ENCODE measurements at places on chromosomes 2 and 18. TPM values are rescaled to one million over a fixed set of nuclear protein-coding genes. Genes with fewer than 3 reads are reported as not detected.

- peak; percentile 59 for DNase-seq
Measured at GRCh38 chr18:8389391-8390340, 219.6 kb upstream of the RAB12 start.

Gene TUBA3D
- 6.2 TPM for total RNA-seq

- DNase-seq, result no peak
Measured at GRCh38 chr18:68462766-68463165, 252.1 kb downstream of the TMX3 start.

DNA sequence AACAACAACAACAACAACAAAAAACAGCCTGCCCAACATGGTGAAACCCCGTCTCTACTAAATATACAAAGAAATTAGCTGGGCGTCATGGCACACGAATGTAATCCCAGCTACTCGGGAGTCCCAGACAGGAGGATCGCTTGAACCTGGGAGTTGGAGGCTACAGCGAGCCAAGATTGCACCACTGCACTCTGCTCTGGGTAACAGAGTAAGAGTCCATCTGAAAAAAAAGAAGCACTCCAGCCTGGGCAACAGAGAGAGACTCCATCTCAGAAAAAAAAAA is 344.1 kb upstream of the PLGLB2 start:
- no peak for DNase-seq

Gene GALNT3
- not detected for total RNA-seq

Gene OXER1
- 0.20 TPM for total RNA-seq

DNA sequence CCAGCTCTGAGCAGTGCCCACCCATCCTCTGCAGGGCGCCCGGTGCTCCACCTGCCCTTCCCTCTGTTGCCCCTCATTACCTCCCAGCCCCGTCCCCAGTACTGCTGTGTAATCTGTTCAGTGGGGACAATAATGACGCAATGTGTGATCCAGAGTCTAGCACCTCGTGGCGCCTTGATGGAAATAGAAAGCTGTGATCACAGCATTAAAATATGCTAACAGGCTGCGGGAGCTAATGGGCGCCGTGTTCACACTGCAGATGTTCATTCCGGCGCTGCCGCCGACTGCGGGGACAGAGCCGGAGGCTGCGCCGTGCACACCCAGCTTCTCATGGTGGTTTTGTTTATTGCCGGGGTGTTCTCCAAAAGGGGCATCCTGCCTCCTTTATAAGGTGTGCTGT is 235.2 kb downstream of the LDLRAD4 start:
- DNase-seq, result no peak

DNA sequence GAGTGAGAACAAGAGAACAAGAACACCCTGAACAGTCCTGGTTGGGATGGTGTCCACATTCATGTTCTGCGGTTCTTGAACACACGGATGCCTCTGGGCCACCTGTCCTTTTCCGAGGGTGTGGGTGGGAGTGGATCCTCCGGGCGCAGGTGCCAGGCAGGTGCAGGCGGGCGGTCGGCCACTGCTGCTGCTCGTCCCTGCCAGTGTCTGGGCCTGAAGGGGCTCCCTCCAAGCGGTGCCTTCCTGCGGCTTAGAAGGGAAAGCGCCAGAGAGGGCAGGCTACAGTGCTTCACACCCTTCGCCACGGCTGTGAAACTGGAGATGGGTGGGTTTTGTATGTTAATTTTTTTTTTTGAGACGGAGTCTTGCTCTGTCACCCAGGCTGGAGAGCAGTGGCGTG is 8.0 kb upstream of the D2HGDH start:
- DNase-seq, result no peak

Gene OR6B2
- total RNA-seq, result not detected

- peak; percentile 52 for DNase-seq
Measured at GRCh38 chr2:126657148-126657635, 1.2 kb downstream of the GYPC start.
